ENCODE measurements at places on chromosomes 7 and 10.

GRCh38 chr10:62501547-62501946, 127.4 kb downstream of the ZNF365 start:
- no peak for DNase-seq

GRCh38 chr10:100216006-100216405, 13.4 kb downstream of the CHUK start:
- no peak for DNase-seq

- DNase-seq = no peak
Observed at GRCh38 chr10:119497243-119497642, 45.3 kb downstream of the RGS10 start.

DNA sequence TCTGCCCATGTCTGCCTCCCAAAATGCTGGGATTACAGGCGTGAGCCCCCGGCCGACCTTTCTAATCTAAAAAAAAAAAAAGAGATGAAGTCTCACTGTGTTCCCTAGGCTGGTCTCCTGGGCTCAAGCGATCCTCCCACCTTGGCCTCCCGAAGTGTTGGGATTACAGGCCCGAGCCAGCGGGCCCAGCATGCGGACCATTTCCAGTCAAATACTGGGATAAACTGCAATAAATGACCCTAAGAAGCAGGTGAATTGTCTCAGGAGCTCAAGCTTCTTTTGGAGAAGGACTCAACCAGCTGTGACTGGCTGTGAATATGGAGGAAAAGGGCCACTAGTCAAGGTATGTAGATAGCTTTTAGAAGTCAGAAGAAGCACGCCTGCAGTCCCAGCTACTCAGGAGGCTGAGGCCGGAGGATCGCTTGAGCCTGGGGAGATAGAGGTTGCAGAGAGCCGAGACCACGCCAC, 550 bp upstream of the CREM start:
- no peak for DNase-seq

GRCh38 chr10:58698777-58699356, 186.2 kb downstream of the BICC1 start:
- no peak for DNase-seq

GRCh38 chr10:82661701-82662100, 786.7 kb downstream of the NRG3 start:
- no peak for DNase-seq

DNA sequence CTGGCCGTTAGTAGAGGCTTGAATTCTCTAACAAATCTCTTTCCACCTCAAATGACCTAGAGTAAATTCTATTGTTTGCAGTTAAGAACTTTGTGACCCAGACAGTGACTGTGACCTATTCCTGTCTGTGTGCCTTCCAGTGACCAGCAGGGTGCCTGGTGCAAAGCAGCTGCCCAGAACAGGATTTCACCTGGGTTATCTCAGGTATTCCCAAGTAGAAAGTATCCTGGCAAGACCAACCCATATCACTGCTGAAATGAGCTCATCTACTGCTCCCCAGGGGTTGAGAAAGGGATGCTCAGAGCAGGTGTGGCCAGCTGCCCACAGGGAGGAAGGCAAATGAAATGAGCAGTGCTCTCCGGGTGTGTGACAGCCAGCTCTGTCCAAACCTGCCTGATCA, 2.1 kb upstream of the MSMB start:
- no peak for DNase-seq

- no peak for DNase-seq
Observed at GRCh38 chr10:4733150-4733842, 92.7 kb upstream of the AKR1E2 start.

DNA sequence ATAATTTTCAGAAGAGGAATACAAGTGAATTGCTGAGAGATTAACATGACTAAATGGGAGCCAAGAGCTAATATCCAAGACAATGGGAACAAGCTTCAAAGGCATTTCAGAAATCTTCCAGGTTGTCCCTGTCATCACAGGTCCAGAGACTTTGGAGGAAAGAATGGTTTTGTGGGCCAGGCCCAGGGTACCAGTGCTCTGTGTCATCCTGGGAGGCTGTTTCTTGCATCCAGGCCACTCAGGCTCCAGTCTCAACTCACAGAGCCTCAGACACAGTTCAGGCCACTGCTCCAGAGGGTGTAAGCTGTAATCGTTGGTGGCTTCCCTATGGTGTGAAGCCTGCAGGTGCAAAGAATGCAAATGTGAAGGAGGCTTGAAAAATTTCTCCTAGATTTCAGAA, 170.4 kb upstream of the NRG3 start:
- DNase-seq = no peak

DNA sequence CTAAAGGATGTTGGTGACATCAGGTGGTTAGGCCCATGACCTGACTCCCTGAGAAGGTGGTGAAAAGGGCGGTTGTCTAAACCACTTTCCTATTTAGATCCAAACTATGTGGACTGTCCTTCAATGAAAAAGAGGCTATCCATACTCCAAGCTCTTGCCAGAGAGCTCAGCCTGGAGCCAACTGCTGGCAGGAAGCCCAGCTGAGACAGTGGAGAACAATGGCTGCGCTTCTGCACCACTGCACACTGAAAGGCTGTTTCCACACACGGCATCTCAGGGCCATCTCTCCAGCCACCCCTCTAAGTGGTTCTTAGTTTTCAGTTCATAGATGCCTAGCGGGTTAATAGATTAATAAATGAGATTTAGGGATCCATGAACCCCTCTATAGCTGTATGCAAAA, 488.8 kb upstream of the ZMIZ1 start:
- peak; percentile 83 for DNase-seq

DNA sequence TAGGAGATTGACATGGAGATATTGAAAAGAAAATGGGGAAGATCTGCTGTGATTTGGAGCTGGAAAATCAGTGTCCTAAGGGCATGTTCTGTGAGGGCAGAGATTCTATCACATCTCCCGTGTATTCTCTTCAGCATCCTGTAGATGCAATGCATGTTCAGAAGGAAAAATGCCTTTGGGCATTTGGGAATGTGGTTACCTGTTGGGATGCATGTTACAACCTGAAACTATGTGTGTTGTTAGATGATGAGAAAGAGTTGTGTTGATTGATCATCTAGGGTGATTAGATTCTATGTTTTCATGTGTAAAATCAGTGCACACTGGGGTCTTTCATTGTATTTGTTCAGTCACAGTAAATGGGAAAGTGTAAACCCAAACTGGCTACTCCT, 14.7 kb downstream of the CUZD1 start:
- no peak for DNase-seq

DNA sequence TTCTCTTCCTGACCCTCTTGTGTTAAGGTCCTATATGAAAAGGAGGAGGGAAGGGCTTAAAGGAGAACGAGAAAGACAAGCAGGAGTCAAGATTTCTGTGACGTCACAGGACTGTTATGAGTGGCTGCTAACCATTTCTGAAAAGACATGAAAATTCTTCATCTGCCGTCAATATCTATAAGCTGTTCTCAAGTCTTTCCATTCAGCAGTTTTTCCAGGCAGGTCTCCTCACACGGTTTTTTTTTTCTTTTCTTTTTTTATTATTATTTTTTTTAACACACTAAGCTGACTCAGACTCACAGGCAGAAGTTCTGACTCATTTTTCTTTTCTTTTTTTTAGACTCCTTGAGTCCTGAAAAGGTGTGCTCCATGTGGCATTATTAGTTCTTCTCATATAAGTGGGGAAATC, 72.0 kb downstream of the DGKI start:
- no peak for DNase-seq

DNA sequence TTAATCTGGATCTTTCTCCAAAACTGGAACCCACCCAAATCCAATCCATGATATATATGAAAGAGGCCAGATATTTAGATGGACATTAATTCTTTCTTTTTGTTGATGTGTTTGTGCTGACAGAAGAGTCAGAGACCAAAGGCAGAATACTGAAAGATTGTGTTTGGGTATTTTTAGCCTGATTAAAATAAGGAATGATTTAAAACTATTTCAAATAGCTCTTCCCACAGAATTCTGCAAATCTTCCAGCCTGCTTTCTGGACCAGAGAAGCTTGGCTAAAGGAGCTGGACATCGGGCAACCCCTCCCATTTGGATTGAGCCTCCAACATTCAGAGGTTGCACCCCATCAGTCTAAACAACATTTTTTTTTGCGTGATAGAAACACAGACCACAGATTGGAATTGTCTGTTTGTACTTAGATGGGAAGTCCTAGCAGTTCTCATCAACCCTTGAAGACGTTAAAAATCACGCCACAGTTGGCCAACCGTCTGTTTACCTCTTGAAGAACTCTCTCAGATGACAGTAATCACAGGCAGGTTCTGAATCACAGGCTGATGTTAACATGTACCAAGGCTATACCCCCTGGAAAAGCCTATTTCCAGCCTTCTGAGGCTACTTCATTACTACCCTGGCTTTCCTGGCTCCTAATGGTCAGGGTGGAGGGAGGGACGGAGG, 155.2 kb upstream of the NRP1 start:
- no peak for DNase-seq

Measured in hippocampal formation (tissue), 2 donors.